ENCODE measurements at places on chromosomes 1 and 21.

DNA sequence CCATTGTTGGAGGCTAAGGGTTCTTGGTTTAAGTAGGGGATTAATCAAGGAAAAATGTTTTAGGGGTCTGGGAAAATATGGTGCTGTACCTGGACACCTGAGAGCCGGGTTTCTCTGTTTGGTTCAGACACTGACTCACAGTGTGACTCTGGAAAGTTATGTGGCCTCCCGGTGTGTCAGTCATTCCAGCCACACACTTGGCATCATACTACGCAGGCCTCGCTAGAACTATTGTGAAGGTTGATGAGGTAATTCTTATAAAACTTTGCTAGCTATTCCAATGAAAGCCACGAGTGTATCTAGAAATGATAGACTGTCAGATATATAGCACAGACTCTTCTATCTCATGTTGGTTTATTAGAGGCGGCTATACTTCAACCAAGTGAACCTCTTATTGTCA lies 4.8 kb upstream of the CAMSAP2 start:
- H3K27me3 ChIP-seq, result no peaks in the 10 kb centered on the region
- no peak overlapping the region for H3K4me3 ChIP-seq
- DNase-seq, result no peak
- no peaks in the 10 kb centered on the region for H3K4me1 ChIP-seq
- no peaks in the 10 kb centered on the region for H3K36me3 ChIP-seq

DNA sequence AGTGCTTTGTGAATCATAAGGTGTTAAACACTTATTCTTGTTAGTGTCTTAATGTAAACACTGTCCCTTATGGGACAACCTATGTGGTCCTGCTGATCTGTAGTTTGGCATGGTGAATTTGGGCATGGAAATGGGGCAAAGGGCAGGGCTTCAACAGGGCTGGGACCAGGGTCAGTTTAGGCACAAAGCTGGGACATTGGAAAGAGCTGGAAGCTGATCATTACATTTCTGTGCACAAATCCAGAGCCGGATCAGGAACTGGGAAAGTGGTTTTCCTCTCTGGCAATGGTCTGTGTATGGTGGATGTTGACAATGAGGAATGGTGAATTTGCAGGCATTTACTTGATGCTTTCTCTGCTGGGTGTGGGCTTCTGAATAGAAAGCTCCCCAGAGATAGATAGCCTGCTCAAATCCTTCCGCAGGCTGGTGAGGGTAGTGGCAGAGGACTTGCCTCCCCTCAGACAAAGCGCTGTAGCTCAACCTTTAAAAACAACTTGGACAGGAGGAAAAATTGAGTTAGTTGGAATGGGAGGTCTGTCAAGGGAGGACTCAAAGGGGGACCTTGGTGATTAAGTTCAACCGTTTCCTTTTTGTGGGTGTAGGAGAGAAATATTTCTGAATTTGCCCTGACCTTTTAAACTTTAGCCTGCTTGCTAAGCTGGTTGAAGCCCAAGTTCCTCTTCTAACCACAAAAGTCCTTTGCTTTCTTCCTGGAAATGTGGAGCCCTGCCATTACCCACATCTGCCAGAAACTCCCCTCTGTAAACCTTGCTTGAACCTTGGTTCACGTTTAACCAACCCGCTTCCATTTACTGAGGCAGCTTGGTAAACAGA lies 35.3 kb downstream of the HLX start:
- no peaks in the 10 kb centered on the region for H3K27me3 ChIP-seq
- DNase-seq, result peak; percentile 86
- H3K4me3 ChIP-seq, result no peak overlapping the region
- no peaks in the 10 kb centered on the region for H3K36me3 ChIP-seq
- H3K27ac ChIP-seq, result peak overlapping the region; percentile 52

DNA sequence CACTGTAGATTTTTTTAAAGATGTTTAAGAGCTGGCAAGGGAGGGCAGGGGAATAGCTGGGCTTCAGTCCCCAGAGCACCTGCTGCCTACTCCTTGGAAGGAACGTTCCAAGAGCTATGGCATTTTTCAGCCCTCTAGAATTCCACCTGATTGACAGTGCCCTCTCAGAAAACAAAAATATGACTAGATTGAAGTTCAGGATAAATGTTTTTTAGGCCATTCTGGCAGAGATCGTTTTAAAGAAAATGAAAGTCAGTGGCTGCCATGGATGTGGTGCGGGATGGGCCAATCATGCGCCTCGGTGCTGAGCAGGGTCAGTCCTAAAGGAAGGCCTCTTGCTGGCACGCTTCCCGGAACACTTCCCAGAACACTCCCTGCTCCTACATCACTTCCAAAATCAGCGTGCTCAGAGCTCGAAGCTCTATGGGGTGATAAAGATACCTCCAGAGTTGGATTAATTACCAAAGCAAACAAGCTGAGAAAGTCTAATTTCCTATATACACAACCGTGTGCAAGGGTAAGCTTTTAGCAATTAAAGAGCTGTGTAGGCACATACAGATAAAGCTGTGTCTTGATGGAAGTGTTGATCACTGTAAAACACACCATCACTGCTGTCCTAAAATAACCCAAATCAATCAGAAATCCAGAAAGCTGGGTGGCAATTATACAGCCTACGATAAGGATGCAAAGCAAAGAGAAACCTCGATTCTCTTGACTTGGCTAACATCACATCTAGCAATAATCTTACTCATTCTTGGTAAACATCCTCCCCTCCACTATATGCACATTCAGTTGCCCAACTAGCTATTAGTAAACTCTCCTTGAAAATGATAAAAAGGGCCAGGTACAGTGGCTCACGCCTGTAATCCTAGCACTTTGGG lies 34.6 kb downstream of the TGFBR3 start:
- H3K27me3 ChIP-seq, result no peaks in the 10 kb centered on the region
- H3K4me1 ChIP-seq, result no peaks in the 10 kb centered on the region
- no peak overlapping the region for H3K4me3 ChIP-seq
- H3K27ac ChIP-seq, result peak overlapping the region; percentile 20
- DNase-seq, result peak; percentile 83
- H3K36me3 ChIP-seq, result no peaks in the 10 kb centered on the region

GRCh38 chr1:37105911-37106310 lies 71.6 kb upstream of the GRIK3 start:
- H3K27me3 ChIP-seq, result no peaks in the 10 kb centered on the region
- no peaks in the 10 kb centered on the region for H3K36me3 ChIP-seq
- no peak overlapping the region for H3K27ac ChIP-seq

DNA sequence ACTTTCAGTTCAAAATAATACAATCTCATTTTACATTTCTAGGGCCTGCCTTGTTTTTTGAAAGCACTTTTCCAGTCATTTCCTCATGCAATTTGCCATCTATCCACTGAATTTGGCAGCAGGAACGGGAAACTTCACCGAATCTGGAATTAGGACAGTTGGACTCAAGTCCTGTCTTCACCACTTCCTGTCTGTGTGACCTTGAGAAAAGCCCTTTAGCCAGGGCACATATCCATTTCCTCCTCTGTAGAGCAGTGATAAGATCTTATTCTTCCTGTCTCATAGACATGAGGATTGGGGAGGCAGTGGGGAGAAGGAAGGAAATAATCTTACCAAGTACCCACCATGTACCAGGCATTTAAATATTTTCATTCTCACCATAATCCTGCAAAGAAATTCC lies 12.0 kb downstream of the VAV3 start:
- H3K27me3 ChIP-seq, result no peaks in the 10 kb centered on the region
- H3K27ac ChIP-seq, result no peak overlapping the region
- H3K4me1 ChIP-seq, result no peaks in the 10 kb centered on the region
- no peak for DNase-seq
